Stimulated activated CD4-positive, alpha-beta T cell treated with anti-CD3 and anti-CD28 coated beads, Interleukin-2, amount 100 ng/mL, for 48 hours (primary cell): ENCODE measurements at places on chromosomes 12 and 14.

- DNase-seq: no peak
Observed at GRCh38 chr12:93624595-93625294, 52.3 kb downstream of the SOCS2 start.

GRCh38 chr14:36224176-36224575, 47.7 kb upstream of the PTCSC3 start:
- no peak for DNase-seq

DNA sequence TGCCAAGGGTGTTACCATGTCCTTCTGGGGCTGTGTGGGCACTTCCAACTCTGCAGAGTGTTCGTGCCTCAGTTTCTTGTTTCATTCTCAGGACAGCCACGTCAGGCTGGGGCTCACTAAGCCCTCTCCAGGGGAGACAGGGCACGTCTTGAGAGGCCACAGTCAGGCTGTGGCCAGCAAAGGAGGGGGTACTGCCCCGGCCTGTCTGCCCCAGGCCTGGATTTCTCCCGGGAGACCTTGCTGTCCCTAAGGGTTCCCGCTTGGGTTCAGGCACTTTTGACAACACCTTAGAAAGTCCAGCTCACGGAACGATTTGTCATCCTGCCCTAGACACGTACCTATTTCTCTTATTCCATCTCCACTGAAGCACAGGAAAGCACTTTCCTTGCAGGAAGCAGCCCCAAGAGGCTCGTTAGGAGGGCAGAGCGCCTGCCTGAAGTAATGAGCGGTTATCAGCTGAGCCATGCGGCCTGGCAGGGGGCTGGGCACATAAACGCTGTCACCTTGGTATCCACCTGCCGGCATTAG, 290.4 kb upstream of the RTL1 start:
- DNase-seq: no peak

DNA sequence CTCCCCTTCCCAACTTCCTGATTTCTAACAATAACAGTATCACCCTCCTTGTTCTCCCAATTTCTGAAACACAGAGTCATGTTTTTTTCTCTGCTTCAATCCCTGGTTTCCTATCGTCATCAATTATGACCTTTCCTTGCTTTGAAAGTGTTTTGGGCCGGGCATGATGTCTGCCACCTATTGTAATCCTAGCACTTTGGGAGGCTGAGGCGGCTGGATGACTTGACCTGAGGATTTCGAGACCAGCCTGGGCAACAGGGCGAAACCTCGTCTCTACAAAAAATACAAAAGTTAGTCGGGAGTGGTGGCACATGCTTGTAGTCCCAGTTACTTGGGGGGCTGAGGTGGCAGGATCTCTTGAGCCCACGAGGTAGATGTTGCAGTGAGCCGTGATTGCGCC, 12.6 kb upstream of the GPR162 start:
- DNase-seq: no peak

- DNase-seq: no peak
Observed at GRCh38 chr14:36682338-36682737, 20.7 kb downstream of the PAX9 start.
